ENCODE measurements at places on chromosomes 16 and 17. TPM values are rescaled to one million over a fixed set of nuclear protein-coding genes. Genes with fewer than 3 reads are reported as not detected.

Gene HCRT
- total RNA-seq: not detected

Gene PITPNC1
- total RNA-seq: 73.9 TPM

Gene CHST5
- 0.14 TPM for total RNA-seq

Gene SPAG9
- total RNA-seq: 87.5 TPM

DNA sequence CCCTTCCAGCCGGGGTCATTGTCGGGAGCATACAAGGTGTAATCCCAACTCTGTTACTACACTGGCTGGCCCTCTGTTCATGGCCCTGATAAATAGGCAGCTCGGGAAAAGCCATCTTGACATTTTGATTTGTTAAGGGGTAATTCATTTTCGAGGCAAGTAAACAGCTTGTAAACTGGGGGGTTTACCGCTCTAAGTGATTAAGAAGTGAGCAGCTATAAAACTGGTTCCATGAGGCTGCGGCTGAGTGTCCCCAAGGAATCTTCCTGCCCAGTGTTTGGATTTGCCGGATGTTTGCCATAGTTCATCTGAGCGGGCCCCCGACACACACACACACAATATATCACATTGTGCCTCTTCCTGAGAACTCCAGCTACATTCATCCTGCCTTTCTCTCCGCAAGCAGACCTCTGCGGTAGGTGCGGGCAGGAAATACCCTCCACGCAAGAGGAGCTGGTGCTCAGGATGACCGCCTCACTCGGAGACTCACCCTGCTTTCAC, 92.2 kb downstream of the SOCS1 start:
- peak; percentile 46 for DNase-seq

GRCh38 chr16:88202207-88202745, 180.5 kb upstream of the ZNF469 start:
- DNase-seq: no peak

GRCh38 chr17:29257756-29258155, 11.1 kb downstream of the CRYBA1 start:
- no peak for DNase-seq

DNA sequence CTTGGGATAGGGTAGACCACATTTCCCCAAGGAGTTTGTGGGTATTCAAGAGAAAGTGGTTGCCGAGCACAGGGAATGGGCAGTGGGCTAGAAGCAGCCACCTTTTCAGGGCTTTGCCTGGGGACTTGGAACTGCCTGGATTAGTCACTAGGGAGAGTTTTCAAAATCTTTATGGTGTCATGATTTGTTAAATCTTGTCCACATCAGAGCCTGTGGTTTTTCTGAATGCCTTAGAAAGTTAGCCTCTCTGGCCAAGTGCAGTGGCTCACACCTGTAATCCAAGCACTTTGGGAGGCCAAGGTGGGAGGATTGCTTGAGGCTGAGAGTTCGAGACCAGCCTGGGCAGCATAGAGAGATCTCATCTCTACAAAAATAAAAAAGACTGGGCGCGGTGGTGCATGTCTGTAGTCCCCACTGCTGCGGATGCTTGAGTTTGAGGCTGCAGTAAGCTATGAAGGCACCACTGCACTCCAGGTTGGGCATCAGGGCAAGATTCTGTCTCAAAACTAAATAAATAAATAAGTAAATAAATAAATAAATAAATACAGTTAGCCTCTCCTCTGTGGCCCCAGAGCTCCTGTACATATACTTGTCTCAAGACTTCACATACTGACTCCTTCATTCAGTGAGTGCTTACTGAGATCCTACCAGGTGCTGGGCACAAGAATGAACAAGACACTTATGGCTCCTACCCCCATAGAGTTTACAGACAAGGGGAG, 76.3 kb upstream of the HNF1B start:
- no peak for DNase-seq

DNA sequence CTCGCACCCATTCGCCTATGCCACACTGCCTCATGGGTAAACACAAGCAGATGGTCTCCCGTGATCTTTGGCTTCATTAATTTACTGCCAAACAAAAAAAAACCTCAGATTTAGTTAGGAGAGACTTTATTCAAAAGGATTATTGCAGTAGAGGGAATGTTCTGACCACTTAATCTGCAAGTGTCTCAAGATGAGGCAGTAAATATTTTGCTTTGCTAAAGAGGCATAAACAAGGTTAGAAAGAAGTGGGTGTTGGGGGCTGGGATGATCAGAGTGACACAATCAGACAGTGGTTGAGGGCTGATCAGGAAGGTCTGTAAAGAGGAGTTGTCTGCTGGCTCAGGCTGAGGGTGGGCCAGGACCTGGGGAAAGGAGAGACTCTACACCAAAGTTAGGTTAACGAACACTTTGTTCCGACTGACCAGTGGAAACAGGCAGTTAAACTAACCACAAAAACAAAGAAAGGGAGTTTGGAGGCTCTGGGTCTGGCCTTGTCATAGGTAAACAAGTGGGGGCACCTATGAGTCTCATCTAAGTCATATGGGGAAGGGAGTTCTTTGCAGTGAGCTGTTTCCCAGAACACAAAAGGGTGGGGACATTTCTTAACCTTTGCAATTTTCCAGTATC, 28.5 kb downstream of the HSD17B2 start:
- DNase-seq: no peak

- DNase-seq: no peak
These were observed 878 bp downstream of the TAOK1 start for GRCh38 chr17:29390851-29391631.

DNA sequence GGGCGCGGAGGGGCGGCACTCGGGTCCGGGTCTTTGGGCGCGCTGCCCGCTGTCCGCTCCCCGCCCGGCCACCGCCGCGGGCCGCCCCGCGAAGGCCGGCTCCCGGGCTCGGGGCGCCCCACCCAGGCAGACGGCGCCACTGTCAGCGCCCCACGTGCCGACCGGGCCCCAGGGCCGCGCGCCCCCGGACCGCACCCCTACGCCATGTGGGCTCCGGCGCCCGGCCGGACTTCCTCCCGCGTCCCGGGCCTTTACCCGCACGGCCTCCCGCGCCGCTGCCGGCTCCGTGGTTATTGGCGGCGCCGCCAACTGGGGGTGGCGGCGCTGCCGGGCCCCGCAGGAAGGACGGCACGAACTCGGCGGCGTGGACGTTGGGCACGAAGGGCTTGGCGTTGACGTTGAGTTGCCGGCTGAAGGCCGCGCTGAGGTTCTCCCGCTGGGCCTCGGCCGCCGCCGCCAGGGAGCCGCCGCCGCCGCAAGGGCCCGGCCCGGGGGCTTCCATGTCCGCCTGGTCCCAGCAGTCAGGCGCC, 577 bp downstream of the GSPT1 start:
- peak; percentile 70 for DNase-seq

GRCh38 chr16:82368041-82368440, 198.0 kb upstream of the MPHOSPH6 start:
- DNase-seq: no peak

DNA sequence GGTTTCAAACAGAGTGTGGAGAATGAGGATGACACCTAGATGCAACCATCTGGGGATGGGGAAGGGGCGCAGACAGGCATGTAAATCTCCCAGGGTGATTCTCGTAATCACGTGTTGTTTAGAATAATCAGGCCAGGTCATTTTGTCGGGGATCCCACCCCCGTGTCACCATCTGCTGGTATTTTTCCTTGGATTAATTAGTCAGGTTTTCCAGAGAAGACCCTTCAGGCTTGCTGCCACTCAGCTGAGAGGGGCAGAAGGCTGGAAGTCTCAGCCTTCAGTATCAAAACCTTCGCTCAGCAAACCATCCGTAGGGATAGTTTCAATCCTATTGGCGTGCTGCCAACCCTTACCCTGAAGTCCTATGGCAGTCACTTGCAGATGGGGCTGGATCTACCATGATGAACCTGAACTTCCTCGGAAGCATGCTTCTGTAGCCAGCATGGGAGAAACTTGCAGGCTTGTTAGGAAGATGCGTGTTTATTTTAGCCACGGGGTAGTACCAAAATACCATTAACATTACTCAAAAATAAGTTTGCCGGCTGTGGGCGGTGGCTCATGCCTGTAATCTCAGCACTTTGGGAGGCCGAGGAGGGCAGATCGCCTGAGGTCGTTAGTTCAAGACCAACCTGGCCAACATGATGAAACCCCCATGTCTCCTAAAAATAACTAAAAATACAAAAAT, 7.5 kb upstream of the ADCY9 start:
- no peak for DNase-seq

- DNase-seq: no peak
These were observed 146.0 kb downstream of the CDH11 start for GRCh38 chr16:64975821-64976220.

DNA sequence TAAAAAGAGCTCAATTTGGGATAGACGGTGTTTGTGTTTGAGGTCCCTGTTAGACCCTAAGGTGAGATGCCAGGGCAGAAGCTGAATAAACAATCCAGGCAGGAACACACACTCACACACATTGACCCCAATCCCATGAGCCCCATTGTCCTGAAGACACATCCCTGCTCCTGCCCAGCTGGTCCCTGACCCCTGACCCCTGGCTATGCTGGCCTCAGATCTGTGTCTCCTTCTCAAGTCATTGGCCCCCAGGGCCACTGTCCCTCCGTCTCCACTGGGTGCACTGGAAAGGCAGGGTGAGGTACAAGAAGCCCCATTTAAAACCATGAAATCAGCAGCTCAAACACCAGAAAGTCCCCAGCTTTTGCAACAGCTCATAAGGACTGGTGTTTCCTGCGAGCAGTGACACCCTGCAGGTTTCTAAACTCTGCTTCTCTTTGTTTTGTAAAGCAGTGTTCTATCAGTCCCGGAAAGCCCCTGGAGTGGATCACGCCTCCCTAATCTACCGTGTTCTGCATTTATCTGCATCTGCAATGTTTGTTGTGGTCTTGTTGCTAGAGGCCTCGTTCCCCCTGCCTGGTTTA, 18.0 kb upstream of the ASGR2 start:
- peak; percentile 71 for DNase-seq

- DNase-seq: no peak
These were observed 3.4 kb downstream of the TRADD start for GRCh38 chr16:67156143-67156844.

Measured in natural killer cell treated with Interleukin-12 subunit alpha and Interleukin-12 subunit beta and Interleukin-15 and Interleukin-18, amount 100 ng/mL, for 72 hours (primary cell).